ENCODE measurements at places on chromosomes 12 and 14.

GRCh38 chr14:103961928-103962578 lies 19.7 kb upstream of the RD3L start:
- DNase-seq, result no peak

DNA sequence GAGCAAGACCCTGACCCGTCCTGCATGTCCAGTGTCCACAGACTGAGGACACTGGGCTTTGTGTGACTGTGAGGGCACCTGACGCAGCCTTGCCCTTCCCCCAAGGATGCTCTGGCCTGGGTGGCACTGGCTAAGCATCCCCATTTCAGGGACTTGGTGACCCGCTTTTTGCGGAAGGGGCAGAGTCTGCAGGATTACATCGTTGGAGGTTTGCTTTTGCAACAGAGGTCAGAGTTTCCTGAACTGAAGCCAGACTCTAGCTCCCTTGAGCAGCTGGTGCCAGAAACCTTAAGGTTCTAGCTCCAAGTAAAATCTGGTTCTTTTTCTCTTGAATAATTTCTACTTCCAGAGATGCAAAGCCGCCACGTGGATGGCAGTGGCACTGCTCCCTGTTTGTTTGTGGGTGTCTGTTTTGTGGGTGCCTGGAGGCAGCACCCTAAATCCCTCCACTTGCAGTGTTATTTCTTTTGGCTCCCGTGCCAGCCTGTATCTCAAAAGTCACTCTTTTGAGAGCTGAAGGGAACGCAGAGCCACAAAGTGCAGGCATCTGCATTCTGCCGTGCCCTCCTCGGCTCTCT lies 184.7 kb downstream of the TSPAN9 start:
- DNase-seq, result no peak

DNA sequence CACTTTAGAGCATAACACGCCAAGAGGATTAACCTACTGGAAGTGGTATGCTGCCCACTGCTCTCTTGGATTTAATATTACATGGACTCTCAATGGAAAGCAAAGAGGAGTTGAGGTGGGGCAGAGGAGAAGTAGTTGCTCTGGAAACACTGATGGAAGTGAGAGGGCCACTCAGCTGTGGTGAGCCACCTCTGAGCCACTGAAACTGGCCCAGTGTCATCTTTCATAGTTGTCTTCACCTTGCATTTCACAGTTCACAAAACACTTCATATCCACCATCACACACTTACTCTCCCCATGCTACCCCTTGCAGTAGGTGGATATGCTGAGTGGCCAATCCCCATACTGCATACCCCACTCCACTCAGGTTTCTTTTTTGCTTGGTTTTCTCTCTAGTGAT lies 12.2 kb upstream of the PCED1B start:
- DNase-seq, result no peak

DNA sequence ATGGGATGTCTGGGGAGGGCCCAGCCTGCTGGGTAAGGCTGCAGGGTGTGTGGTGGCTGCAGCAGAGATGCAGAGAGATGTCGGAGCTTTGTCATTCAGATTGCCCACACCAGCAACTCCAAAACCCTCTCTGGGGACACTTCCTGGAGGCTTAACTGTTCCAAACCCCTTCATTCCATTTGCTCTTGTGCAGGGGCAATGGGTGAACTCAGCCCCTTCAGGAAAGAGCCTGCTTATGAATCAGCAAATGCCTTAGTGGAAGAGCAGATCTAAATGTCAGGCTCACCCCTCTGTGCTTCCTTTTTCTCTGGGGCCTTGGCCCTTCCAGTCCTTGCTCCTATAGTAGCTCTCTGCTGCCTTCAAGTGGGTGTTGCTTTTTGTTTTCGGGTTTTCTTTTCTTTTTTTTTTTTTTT lies 36.7 kb upstream of the GPATCH2L start:
- no peak for DNase-seq

- no peak for DNase-seq
These were observed 101.0 kb downstream of the DERA start for GRCh38 chr12:16012117-16012516.

GRCh38 chr14:63671987-63672386 lies 30.3 kb upstream of the WDR89 start:
- no peak for DNase-seq

DNA sequence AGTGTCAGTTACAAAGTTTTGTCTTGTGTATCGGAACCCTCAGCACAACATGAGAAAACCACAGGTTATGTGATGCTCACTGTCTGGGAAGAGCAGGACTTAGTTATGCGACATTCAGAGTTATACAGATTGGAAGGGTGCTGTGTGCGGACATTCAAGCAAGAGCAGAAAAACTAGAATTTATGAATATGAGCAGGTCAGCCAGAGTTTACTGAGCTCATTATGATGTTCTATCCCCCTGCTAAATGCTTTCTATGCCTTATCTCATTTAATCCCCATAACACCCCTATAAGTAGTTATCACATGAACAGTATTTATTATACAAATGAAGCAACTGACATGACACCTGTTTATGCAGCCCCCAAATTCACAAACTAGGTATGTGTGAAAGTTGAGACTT lies 1083.2 kb downstream of the FLRT2 start:
- DNase-seq, result no peak

DNA sequence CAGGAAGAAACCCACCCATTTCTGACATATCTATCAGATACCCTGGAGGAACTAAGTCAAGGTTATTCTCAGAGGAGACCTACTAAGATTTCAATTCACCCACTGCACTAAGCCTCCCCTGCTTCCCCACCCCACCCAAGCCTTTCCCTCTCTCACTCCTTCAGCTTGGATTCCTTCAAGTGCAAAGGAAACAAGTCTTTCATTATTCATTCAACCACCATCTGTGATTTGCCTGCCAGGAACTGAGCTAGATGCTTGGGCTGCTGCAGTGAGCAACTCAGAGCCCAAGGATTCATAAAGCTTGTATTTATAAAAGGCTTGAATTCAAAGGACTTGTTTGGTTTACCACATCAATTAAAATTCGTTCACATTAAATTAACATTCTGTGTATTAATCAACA lies 161.3 kb downstream of the GXYLT1 start:
- no peak for DNase-seq

- no peak for DNase-seq
These were observed 21.6 kb upstream of the CHFR start for GRCh38 chr12:132909030-132909368.

DNA sequence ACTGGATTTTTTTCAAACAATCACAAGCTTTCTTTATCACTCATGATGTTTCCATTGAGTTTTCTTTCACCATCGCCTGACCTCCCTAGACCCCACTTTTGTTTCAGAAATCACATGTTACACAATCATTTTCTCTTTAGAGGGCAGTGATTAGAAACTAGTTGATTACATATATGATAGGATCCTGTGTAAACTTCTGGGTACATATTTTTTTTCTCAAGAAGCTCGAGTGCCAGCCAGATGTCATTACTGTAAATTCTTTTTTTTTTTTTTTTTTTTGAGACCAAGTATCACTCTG lies 62.4 kb upstream of the PSMA6 start:
- no peak for DNase-seq

DNA sequence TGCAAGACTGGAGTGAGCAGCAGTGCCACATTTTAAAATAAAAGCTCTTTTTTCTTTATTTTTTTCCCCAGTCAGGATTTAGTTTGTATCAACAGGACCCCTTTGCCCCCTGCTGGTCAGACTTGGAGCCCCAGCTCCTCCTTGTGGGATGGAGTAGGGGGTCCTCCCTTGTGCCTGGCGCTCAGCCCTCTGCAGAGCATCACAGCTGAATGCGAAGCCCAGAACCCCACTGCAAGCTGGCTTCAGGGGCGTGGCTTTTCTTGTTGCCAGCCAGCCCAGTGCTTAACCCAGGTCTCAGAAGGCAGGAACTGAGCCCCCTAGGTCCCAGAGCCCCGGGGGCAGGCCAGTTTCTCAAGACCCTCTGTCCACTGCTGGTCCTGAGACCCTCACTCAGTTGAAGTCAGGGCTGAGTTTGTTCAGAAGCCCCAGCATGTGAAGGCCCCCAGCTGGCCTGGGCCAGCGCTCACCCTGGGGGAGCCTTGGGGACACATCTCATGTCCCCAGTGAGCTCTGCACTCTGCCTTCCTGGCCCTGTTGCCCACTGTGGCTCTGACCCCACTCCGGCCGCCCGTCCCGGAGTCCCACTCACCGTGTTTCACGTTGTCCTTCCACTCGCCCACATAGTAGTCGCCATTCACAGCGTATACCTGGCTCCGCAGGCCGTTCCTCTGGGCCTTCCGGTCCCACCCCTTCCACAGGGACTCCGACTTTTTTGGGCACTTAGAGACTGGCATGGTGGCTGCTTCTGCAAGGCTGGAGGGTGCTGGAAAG lies 519 bp downstream of the MORN3 start:
- peak; percentile 68 for DNase-seq

GRCh38 chr14:27410981-27411380 lies 813.1 kb upstream of the NOVA1 start:
- no peak for DNase-seq

DNA sequence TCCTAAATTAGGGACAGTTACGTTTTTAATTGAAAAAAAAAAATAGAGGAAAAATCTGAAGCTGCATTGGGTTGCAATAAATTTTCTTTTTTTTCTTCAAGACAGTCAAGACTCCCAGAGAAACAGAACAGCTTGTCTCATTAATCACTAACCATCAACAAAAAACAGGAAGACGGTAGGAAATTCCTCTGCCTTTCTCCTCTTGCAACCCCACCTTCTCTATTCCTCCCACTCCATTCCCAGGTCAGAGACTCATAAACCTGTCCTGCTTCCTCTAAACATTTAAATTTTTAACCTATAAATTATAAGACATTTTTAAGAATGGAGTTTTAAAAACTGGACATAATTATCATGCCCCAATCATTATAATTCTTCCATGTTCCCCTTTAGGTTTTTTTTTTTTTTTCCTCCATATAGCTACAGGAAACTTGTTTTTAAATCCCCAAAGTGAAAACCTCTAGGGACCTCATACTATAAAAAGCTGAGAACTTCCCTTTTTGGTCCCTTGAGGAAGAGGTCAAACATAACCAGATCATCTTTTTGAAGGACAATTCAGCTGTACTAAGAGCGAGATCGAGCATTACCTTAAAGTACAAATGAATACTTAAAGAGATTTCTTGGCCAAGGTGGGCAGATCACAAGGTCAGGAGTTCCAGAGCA lies 36.0 kb downstream of the CPM start:
- DNase-seq, result no peak

- peak; percentile 36 for DNase-seq
These were observed at the start of gene CLMN for GRCh38 chr14:95319312-95320077. TSS of gene CLMN (minus strand) at chr14:95319908. CDS start at chr14:95319792, 116 bp downstream.

DNA sequence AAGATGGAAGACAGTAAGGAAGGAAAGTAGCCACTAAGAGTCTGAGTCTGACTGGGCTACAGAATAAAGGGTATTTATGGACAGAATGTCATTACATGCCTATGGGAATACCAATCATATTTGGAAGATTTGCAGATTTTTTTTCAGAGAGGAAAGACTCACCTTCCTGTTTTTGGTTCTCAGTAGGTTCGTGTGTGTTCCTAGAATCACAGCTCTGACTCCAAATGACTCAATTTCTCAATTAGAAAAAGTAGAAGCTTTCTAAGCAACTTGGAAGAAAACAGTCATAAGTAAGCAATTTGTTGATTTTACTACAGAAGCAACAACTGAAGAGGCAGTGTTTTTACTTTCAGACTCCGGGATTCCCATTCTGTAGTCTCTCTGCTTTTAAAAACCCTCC lies 15.4 kb upstream of the PAPLN start:
- DNase-seq, result no peak

DNA sequence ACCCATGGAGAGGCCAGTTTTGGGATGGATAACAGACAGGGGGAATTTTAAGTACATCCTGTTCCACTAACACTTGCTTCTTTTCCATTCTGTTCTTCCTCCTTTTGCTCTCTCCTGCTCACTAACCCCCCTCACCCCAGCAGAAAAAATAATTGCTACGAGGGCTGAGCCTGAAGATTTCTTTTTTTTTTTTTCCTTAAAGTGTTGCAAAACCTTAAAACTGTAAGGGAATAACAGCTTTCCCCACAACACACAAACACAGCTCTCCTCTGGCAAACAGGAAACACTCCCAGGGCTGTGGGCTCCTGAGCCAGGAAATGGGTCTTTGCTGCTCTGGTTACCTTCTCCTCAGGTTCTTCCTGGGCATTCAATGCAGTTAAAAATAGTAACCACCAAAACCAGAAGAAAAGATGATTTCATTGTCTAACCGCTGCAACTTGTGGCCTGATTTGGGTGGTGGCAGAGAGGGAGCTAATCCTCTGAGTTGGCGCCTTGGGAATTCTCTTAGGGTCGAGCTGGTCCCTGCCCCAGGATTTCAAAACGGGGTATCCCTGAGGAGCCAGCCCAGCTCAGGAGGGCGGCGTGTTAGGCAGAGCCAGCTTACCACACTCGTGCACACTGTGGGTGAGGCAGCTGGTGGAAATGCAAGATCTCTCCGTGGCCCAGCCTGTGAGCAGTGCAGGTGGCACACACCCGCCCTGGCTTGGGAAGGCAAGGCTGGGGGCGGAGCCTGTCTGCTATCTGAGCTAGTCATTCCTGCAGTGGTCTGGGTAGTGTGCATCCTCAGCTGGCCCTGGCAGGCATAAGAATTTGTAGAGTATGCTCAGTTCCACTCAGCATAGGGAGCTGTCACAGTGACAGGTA lies 17.1 kb upstream of the EMP1 start:
- DNase-seq, result peak; percentile 61

GRCh38 chr12:25734529-25735180 lies 181.6 kb upstream of the LMNTD1 start:
- DNase-seq, result no peak

- DNase-seq, result peak; percentile 8
These were observed 54.6 kb downstream of the FAM222A start for GRCh38 chr12:109767991-109768900.

DNA sequence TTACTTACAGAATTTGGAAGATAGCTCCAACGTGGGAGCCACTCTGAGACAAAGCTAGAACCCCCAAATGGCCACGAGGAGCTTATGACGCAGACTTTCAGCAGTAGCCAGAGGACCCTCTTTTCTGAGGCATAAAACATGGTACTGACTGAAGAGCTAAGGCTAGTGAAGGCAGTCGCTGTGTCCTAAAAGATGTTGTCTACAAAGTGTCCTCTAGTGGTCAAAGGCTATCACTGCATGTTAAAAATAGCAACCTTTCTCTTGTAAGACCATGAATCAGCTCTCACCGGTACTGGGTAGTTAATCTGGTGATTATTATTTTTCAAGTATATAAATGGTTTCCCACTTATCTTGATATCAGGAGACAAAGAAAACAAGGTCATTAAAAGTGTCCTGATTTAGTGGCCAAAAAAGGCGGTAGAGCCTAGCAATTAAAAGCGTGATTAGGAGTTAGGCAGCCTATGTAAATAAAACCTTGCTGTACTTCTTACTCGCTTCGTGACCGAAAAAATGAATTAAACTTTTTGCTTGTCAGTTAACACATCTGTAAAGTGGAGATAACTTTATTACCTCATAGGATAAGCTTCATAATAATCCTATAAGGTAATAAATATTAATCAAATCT lies 47.0 kb upstream of the LGR5 start:
- DNase-seq, result no peak

Data from activated CD8-positive, alpha-beta memory T cell treated with anti-CD3 and anti-CD28 coated beads, Interleukin-2, amount 50 U/mL, for 4 hours (primary cell).